ENCODE measurements at places on chromosomes 6 and 20.

DNA sequence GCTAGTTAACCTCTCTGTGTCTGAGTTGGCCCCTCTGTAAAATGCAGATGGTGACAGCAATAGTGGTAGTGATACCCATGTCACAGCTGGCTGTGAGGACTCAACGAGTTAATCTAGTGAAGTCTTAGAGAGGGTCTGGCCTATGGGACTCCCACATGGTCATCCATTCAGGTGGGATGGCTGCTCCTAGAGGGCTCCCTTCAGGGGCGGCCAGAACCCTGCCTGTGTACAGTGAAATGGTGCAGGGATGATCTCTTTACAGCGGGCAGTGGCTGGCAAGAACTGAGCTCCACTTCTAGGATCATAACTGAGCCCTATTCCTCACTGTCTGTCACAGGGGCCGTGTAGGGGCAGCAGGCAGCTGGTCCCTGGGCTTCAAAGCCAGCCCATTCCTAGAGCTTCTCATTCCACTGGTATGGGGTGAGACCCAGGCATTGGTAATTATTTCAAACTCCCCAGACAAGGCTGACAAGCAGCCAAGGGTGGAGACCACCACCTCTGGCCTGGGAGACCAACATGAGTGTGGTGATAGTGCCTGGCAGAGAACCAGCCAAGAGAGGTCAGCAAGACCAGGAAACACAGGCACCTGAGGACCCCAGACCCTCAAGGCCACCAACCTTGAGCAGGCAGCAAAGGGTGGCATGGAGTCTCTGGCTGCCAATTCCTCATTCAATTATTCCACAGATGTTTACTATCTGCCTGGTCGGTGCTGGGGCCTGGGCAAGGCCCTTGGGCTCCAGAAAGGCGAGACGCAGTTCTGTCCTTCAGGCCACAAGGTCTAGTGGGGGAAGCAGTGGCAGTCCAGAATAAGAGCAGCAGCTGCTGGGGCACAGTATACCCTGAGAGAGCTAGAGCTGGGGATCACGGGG lies 103.4 kb downstream of the MRPL14 start:
- no peak for DNase-seq

- DNase-seq, result no peak
Observed at GRCh38 chr6:129370268-129370916, 339.6 kb downstream of the ARHGAP18 start.

- no peak for DNase-seq
Observed at GRCh38 chr6:142303176-142303533, 1.3 kb downstream of the ADGRG6 start.

DNA sequence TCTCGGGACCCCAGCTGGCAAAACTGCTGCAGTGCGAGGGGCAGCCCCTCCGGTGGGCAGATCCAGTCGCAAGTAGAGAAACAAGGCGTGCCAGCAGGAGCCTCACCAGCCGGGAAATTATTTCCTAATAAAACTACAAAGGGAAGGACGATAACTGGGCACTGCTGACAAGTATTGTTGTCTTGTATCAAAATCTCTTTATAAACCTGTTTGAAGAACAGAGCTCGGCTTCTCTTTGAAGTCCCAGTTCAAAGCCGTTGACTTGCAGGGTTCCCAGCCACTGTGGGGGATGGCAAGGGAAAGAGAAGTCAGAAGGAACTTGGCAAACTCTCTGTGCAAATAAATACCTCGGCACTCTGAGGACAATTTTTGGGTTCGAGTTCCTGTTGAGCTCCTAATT lies 504.5 kb downstream of the CD83 start:
- no peak for DNase-seq

GRCh38 chr6:21767891-21768648 lies 174.5 kb downstream of the SOX4 start:
- no peak for DNase-seq

GRCh38 chr6:45430590-45431202 lies 53.0 kb upstream of the SUPT3H start:
- DNase-seq, result no peak

DNA sequence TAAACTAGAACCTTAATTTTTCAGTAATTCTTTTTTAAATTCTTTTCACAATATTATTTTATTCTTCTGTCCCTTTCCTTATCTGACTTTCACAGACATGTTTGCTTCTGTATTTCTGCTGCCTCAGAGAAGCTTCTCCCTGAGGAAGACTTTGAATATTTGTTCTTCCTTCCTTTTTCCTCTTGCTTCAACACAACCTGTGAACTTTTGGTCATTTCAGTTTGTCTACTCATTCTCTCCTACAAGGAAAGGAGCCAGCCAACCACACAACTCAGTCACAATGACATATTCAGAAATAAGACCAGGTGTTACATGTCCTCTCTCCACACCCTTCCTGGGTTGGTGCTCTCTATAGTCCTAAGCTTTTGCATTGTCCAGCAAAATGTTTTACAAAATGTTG lies 310.4 kb downstream of the TFAP2B start:
- no peak for DNase-seq

GRCh38 chr6:19663479-19663878 lies 173.7 kb upstream of the ID4 start:
- DNase-seq, result no peak

DNA sequence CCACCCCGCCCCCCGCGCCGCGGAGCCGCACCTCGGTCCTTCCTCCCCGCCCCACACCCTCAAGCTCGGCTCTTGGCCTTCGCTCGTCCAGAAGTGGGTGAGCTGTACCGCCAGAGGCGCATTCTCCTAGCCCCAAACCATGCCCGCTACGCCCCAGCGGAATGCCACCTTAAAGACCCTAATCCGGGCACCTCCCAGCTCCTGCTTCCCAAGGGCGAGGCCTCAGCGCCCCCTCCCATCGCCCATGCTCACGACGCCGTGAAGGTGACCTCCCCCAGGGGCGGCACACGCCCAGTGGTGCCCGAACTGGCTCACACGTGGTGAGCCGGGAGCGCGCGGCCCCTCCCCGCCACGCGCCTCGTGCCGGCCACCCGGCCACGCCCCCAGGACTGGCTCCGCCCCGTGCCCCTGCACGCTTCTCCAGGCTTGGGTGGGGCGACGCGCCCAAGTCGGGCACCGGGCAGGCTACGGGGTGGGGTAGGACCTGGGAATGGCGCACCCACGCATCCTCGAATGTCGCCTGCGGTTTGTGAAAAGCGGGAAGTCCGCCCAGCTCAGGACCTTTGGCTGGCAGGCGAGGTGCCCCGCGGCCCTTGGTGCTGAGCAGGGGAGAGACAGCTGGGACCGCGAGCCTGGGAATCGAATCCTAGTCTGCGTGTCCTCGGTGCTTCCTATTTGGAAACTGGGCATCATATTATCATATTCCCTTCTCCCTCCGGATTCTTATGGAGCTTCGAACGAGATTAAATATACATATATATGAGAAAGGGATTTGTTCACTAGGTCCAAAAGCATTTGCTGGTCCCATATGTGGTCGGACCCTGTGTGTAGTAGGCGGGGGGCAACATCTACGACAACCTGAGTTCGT lies 941 bp upstream of the SOX12 start:
- peak; percentile 87 for DNase-seq

DNA sequence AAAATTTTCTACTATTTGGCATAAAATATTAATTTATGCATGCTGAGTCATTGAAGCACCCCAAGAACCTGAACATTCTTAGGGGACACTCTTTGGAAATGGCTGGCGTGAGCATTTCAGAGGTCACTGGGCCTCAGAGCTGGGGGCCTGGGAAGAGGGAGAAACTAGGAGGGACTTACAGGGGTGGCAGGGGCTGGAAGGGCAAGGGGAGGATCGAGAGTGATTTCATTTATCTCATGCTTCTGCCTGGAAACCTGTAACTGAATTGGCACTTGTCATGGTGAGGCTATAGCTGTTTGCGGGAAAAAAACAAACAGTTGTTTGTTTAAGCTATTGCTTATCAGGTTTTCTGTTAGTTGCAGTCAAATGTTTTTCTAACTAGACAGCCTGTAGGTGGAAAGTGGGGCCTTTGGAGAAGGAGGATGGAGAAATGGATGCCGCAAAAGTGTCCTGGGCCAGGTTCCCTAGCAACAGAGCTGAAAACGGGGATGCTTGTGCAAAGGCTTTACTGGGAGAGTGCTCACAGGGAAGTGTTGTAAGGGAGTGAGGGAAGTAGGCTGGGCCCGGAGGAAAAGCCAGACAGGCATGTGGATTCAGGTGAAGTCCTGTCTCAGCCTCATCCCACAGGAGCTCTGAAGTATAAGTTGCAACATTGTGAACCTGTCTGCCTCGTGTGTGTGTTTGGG lies 36.4 kb upstream of the KAT14 start:
- no peak for DNase-seq

DNA sequence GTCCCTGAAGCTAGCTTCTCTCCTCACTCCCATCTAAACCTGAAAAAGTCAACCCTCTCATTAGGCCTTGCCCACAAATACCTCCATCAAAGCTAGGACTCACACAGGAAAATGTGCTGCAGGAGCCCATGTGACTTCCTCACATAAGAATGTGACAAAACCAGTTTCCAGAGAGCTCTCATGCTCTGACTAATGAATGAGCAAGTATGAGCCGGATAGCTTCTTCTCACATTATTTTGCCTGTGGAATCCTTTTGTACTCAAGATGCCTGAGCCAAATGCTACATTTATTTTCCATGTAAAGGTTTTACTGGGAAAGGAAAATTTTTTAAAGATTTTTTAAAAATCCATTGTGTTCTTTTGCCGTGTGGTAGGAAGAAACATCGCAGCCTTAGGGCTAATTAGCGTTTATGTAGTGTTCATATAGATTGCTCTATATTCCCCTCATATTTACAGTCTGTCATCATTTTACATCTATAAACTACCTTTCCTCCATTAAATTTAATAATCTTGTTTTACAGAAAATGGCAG lies 68.6 kb upstream of the CCN6 start:
- DNase-seq, result peak; percentile 30

GRCh38 chr6:89281779-89282246 lies 33.3 kb downstream of the GABRR2 start:
- peak; percentile 44 for DNase-seq

GRCh38 chr20:60528141-60528540 lies 569.9 kb downstream of the CDH26 start:
- no peak for DNase-seq

GRCh38 chr6:158703111-158703836 lies 53.4 kb downstream of the SYTL3 start:
- no peak for DNase-seq

DNA sequence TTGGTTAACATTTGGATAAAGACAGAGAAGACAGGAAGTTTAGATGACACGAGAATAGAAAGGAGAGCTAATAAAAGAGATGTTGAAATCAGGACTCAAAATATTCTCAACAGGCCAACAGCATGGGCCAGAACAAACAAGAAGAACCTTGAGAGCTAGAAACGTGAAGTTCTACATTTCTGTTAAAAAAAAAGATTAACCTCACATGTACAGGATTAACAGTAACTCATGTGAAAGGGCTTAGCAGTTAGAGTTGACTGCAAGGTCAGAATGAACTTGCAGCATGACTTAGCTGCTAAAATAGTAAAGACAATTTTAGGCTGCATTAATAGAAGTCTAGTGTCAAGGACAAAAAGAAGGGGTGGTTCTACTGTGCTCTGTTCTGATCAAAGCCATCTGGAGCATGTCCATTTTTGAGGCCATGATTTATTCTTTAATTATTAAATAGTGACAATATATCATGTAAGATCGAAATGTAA lies 331.1 kb upstream of the HSF2 start:
- no peak for DNase-seq

- DNase-seq, result peak; percentile 36
Observed at GRCh38 chr6:31659649-31660380, 763 bp downstream of the C6orf47 start.

GRCh38 chr6:29723666-29724588 lies 693 bp downstream of the HLA-F start:
- DNase-seq, result peak; percentile 84

- DNase-seq, result no peak
Observed at GRCh38 chr20:34753706-34754461, 49.7 kb downstream of the TP53INP2 start.

- DNase-seq, result no peak
Observed at GRCh38 chr20:18588574-18588933, 700 bp downstream of the DTD1 start.

- no peak for DNase-seq
Observed at GRCh38 chr6:114862819-114863218, 520.0 kb upstream of the HS3ST5 start.

GRCh38 chr20:6045566-6045965 lies 8.3 kb downstream of the LRRN4 start:
- no peak for DNase-seq

DNA sequence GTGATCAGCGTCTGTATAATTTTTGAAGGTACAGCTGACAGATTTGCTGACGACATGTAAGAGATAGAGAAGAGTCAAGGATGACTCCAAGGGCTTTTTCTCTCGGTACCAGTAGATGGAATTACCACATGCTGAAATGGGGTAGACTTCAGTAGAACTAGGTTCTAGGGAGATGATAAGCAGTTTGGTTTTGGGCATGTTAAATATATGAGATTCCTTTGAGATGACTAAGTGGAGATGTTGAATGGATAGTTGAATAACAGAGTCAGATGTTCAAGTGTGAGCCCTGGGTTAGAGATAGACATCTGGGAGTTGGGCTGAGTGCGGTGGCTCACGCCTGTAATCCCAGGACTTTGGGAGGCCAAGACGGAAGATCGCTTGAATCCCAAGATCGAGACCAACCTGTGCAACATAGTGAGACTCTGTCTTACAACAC lies 50.0 kb downstream of the PHF20 start:
- no peak for DNase-seq

GRCh38 chr6:24836109-24836508 lies 37.4 kb upstream of the ARMH2 start:
- DNase-seq, result no peak

- no peak for DNase-seq
Observed at GRCh38 chr6:148736774-148737412, 9.9 kb upstream of the UST start.

GRCh38 chr6:113211170-113211569 lies 646.0 kb upstream of the MARCKS start:
- no peak for DNase-seq

- DNase-seq, result no peak
Observed at GRCh38 chr6:154542747-154543146, 32.3 kb upstream of the CNKSR3 start.

- no peak for DNase-seq
Observed at GRCh38 chr6:143262859-143263258, 187.6 kb downstream of the ADAT2 start.

DNA sequence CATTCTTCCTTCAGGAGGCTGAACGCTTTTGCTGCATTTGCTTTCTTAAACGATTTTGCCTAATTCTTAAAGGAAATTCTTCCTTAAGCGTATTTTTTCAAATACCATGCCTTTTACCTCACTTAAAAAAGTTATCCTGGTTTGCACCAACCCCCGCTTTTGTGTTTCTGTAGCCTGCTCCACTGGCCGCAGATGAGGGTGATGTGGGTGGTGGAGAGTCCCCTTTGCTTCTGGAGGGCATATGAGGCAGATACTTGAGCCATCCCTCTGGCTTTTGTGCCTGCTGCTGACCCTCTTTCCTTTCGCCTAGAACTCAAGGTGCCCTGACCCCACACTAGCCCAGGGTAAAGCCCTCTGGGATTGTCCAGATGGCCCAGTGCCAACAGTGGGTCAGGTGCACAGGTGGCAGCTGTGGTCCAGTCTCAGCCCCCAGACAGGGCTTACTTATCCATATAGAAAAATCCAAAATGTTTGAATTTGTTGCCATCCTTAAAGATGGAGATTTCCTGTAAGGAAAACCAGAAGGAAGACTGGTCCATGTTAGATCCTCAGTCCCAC lies 43.9 kb downstream of the SPATA2 start:
- no peak for DNase-seq
